Substantia nigra (tissue), 51 donors: ENCODE measurements at places on chromosomes 6 and 20.

GRCh38 chr20:17205084-17205813 is 21.6 kb upstream of the PCSK2 start:
- no peak for DNase-seq

GRCh38 chr6:63572747-63573075 is 431 bp downstream of the LOC128125822 start:
- DNase-seq, result no peak

GRCh38 chr20:10658876-10659632 is 14.7 kb downstream of the JAG1 start:
- no peak for DNase-seq

DNA sequence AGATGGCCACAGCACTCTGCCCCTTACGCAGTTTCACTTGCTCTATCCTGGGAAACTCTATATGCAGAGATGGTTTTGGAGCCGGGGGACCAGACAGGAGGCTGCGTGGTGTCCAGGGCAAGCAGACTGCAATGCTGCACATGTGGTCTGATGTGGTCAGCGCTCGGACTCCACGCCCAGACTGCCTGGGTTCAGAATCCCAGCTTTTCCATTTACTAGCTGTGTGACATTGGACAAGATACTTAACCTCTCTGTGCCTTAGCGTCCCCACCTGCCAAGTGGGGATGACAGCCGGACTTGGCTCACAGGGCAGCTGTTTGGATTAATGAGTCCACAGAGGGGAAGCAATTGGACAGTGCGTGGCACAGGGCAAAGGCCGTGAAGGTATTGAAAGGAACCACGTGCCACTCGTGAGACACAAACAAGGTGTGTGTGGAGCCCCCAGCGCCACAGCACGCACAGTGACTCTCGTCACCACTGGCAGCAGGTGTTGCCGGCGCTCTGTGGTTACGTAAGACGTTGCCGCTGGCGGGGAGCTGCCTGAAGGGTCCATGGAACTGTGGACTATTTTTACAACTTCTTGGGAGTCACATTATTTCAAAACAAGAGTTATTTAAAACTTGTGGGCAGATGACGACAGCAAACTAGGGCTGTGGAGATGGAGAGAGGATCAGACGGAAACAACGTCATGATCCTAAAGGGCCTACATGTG is 201.4 kb downstream of the PREX1 start:
- DNase-seq, result no peak

DNA sequence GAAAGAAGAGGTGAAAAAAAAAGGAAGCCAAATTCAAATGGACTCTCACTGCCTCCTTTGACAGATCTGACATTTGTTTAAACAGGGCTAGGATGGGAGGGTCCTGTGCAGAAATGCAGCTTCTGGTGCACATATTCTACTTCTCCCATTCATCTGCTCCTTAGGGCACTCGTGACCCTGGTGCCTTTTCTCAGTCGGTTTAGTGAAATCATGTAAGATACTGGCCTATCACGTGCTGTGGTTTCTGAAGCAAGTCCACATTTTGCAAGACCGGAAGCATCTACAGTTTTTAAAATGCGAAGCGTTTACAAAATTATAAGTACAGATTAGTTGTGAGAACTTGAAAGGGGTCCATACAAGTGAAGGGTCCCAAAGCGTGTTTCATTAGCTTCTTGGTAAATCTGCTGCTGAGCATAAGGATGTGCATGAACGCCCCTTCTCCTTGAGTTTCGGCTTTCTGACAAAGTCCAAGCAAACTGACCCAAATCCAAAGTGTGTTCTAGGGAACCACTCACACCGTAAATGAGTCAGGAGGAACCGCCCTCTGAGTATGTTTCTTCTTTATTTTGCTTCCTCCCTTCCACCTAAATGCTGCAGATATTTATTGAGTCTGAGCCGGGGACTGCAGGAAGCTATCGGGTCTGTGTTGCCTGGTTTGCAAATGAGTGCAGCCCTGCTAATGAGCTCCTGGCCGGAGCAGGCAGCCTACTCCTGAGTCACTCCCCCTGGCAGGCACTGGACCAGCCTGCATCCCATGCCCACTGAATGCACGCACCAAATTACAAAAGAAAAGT is 323.8 kb upstream of the JARID2 start:
- DNase-seq, result no peak

DNA sequence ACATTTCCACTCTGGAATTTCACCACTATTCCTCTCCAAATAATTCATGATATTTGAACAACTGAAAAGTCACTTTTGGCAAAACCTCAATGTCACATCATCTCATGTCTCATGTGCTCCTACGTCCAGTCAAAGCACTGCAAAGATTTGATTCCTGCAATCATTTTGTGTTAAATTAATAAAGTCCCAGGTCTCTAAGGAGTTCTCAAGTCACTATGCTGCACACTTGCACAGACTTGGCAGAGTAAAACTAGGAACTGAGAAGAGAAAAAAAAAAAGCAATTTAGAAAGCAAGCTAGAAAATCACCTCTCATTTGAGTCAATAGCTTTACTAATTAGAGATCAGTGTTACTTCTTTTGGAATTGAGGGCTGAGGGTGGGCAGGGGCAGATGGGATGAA is 11.2 kb downstream of the TBX18 start:
- no peak for DNase-seq

DNA sequence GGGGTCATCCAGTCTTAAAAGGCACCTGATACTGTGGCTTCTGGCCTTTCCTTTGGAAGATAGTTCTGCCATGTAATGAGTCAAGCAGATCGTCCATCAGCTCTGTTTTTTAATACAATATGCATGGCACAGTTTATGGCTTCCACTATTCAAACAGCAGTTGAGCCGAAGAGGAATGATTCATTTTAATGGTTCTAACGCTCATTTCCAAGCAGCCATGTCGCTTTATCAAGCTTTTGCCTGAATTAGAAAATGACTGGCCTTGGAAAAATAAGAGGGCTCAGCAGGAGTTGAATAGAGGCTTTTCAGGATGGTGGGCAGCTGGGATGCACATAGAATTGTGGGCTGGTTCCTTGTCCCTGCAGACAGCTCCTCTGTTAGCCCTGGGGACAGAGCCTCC is 138.1 kb downstream of the SOBP start:
- DNase-seq, result no peak
